ENCODE measurements at places on chromosomes 7 and 10.

GRCh38 chr7:74272305-74273038 is 16.7 kb upstream of the CLIP2 start:
- DNase-seq: peak; percentile 16

- no peak for DNase-seq
Measured at GRCh38 chr10:109721453-109722064, 201.8 kb downstream of the XPNPEP1 start.

DNA sequence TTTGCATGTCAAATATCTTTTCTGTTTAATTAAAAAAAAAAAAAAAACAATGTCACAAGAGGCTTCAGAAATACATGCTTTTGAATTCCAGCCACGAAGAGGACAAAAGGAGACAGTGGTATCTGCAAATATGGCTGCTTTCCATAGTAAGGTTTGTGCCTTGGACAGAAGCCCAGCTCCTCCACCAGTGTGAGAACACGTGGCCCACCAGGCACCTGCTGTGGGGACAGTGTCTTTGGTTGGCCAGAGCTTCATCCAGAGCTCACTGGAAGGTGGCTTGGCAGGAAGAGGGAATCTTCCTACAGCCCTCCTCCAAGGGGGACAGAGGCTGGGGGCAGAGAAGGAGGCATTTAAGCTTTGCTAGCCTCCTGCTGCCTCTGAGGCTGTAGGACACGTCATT is 144.6 kb downstream of the GLCCI1 start:
- no peak for DNase-seq

DNA sequence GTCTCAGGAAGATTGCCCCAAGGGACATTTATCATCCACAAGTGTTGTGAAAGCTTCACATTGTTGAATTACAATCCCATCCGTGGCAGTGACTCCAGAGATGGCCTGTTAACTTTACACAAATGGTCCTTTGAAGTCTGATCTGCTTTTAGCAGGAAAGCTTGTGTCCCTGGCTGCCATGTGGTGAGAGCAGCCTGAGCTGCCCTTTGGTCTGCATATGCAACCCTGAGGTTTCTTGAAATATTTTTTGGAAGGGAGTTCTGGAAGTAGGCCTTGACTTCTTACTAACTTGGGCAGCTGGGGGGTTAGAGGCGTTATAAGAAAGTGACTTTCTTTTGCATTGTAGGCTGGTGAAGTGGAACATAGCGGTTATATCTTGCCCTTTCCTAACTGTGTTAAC is 41.3 kb upstream of the FAM180A start:
- no peak for DNase-seq

DNA sequence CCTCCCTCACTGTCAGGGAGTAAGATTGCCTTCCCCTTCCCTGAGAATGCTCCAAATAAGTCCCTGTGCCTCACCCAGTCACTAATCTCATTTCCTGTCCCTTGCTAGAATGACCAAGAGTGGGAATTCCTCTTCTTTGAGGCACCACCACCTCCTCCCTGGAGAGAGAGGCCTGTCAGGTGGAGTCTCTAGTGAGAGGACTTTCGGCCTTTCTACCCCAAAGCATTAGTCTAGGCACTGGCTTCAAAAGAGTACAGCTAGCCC is 145.0 kb downstream of the PTPN20 start:
- DNase-seq: no peak

DNA sequence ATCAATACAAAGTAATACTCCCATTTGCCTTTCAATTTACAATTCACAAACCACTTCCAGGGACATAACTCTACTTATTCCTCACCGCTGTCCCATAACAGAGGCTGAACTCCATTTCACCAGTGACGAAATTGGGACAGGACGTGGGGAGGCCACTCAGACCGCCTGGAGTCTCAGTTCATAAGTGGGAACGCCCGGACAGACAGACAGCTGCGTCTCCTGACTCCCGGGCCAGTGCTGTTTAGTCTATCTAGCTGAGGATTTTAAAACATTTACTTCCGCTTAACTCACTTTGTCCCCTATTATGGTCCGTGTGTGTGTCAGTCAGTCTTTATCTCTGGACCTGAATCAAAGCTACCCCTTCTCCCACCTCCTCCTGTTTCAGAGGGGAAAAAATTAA is 67.4 kb upstream of the ZNF438 start:
- DNase-seq: no peak

GRCh38 chr7:1458683-1459511 is at the start of gene MICALL2:
Gene MICALL2 (minus strand): TSS chr7:1459470. CDS start chr7:1459326, 144 bp downstream.
- DNase-seq: no peak

- no peak for DNase-seq
Measured at GRCh38 chr7:95980167-95980566, 207.8 kb downstream of the DYNC1I1 start.

DNA sequence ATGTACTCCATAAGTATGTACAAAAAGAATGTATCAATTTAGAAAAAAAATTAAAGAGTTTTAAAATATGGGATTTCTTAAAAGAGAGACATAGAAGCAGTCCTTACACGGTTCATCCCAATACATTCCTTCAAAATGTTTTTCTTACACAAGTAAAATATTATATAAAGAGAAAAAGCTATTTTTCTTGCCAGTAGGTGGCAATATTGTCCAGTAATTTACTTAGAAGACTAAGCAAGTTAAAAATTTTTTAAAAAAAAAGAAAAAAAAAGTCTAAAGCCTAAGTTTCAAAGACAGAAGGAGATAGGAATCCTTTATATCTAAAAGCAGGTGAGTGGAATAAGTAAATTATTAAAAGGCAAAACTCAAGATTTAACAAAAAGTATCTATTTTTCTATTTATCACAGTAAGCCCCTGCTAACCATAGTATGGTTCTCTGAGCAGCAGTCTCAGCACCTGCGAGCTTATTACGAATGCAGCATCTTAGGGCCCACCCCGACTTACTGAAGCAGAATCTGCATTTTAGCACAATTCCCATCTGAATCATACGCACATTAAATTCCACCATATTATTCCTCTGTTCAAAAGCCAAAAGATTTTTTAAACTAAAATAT is 240.6 kb downstream of the DGKI start:
- no peak for DNase-seq

- DNase-seq: peak; percentile 15
Measured at GRCh38 chr10:86678999-86679792, 10.9 kb downstream of the LDB3 start.

GRCh38 chr10:93598157-93598556 is 2.9 kb downstream of the RBP4 start:
- no peak for DNase-seq

- DNase-seq: no peak
Measured at GRCh38 chr10:72174297-72174662, 41.5 kb upstream of the ANAPC16 start.

GRCh38 chr10:75806186-75806585 is 374.8 kb downstream of the LRMDA start:
- DNase-seq: no peak

GRCh38 chr7:28505014-28505413 is 92.7 kb downstream of the CREB5 start:
- no peak for DNase-seq

- DNase-seq: no peak
Measured at GRCh38 chr7:26618898-26619297, 245.5 kb downstream of the SKAP2 start.

Data from hippocampal formation (tissue), 2 donors.